Stimulated activated CD4-positive, alpha-beta T cell treated with anti-CD3 and anti-CD28 coated beads, Interleukin-15, amount 100 ng/mL, for 24 hours (primary cell): ENCODE measurements at places on chromosomes 5 and 9.

GRCh38 chr9:110777196-110777875 is 108.7 kb downstream of the MUSK start:
- no peak for DNase-seq

- no peak for DNase-seq
Observed at GRCh38 chr9:20002011-20002410, 213.2 kb upstream of the SLC24A2 start.

- no peak for DNase-seq
Observed at GRCh38 chr9:82720515-82720914, 342.4 kb downstream of the RASEF start.

DNA sequence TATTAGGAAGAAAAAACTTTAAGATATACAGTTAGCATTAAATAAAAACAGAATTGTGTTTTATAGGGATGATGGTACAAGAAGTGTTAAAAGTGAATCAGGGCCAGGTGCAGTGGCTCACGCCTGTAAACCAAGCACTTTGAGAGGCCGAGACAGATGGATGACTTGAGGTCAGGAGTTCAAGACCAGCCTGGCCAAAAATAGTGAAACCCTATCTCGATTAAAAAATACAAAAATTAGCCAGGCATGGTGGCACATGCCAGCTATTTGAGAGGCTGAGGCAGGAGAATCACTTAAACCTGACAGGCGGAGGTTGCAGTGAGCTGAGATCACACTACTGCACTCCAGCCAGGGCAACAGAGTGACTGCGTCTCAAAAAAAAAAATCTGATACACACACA is 282.9 kb upstream of the ATP10B start:
- no peak for DNase-seq

- DNase-seq, result no peak
Observed at GRCh38 chr9:116267021-116267420, 113.4 kb downstream of the PAPPA start.

- DNase-seq, result no peak
Observed at GRCh38 chr5:168366116-168366515, 74.7 kb downstream of the WWC1 start.

- DNase-seq, result no peak
Observed at GRCh38 chr5:128466554-128466953, 71.5 kb downstream of the FBN2 start.

- DNase-seq, result no peak
Observed at GRCh38 chr9:75013735-75014134, 14.4 kb downstream of the CARNMT1 start.

- DNase-seq, result no peak
Observed at GRCh38 chr5:25405850-25406249, 761.1 kb upstream of the CDH10 start.

DNA sequence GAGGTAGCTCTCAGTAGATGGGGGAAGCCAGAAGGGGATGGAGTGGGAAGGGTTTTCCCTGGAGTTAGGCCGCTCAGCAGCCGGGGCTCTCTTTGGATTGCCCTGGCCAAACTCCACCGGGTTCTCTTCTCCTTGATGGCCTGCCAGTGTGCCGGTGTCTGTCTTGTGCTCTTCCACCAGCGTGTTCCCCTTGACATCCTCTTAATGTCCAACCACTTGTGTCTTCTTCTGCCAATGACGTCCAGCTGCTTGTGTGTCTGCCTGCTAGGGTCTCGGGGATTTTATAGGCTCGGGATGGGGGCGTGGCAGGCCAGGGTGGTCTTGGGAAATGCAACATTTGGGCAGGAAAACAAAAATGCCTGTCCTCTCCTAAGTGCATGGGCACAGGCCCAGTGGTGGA is 313.1 kb upstream of the PUM3 start:
- no peak for DNase-seq

DNA sequence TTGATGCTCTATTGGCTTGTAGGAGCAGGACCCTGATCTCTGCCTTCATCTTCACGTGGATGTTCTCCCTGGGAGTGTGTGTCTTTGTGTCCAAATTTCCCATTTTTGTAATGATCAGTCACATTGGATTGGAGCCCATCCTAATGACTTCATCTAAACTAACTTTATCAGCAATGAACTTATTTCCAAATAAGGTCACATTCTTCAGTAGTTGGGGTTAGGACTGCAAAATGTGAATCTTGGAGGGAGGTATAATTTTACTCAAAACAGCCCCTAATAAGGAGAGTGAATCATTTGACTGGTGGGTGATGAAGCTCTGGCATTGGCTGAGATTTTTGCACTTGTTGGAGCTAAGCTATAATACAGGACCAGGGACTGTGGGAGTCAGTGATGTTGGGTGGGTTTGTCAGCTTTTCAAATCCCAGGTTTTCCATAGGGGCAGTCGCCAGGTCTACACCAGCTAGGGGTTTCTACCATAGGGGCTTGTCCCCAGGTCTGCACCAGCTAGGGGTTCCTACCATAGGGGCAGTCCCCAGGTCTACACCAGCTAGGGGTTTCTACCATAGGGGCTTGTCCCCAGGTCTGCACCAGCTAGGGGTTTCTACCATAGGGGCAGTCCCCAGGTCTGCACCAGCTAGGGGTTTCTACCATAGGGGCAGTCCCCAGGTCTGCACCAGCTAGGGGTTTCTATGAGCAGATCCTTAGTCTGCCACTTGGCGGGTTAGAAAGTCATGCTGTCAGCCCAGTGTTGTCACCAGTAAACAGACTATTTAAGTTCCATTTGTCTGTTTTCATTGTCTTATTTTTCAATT is 382.6 kb upstream of the DAP start:
- DNase-seq, result peak; percentile 77

GRCh38 chr9:69253057-69253456 is 72.0 kb upstream of the ENTREP1 start:
- no peak for DNase-seq

DNA sequence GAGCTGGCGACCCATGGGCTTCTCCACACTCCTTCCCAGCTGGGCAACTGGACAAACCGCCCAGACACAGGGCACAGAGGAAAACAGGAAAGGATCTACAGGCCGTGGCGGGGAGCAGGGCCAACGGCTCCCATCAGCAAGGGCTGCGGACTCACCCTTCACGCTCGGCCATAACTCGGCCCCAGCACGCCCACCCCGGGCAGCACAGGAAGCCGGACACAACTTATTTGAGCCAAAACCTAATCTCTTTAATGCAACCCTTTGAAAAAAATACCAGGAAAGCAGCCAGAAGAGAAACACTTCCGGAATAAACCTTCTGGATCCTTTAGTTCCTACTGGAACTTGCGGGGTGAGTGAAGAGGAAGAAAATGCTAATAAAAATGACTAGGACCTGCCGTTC is 59.9 kb downstream of the VAV2 start:
- no peak for DNase-seq

DNA sequence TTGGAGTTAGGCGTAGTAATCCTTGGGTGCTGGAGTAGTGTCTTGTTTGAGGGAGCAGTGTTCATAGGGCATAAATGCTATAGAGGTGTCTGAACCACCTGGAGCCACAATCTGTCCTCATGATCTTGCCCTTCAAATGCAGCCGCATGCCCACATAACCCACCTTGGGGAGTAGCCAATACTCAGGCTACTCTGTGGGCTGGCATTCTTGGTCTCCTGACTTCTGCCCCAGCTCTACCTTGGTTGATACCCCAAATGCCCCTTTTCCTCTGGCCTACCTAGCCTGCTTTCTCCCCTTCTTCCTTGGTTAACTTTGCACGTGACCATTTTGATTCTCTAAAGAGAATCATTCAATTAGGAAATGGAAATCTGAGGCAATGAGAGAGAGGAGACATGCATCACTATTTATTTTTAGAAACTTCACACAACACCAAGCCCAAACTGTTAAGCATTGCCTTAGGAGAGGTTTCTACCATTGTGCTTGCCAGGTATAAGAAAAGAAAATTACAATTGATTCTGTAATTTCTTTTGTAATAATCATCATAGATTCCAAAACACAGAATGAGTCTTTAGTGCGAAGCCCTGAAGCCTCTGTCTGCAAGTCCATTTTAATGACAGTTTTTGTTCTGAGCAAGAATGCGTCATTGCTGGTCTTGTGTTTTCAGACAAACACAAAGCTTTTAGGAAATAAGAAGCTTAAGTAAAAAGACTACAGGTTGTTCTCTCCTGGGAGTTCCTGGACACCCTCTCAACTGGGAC is 135.2 kb downstream of the C9orf152 start:
- DNase-seq, result no peak

GRCh38 chr5:9338796-9339195 is 207.1 kb downstream of the SEMA5A start:
- DNase-seq, result no peak

- DNase-seq, result no peak
Observed at GRCh38 chr5:97478483-97478882, 295.4 kb upstream of the RIOK2 start.

- DNase-seq, result no peak
Observed at GRCh38 chr5:170508660-170509347, 5.0 kb downstream of the KCNIP1 start.

GRCh38 chr5:103358305-103358995 is 99.9 kb downstream of the MACIR start:
- no peak for DNase-seq

DNA sequence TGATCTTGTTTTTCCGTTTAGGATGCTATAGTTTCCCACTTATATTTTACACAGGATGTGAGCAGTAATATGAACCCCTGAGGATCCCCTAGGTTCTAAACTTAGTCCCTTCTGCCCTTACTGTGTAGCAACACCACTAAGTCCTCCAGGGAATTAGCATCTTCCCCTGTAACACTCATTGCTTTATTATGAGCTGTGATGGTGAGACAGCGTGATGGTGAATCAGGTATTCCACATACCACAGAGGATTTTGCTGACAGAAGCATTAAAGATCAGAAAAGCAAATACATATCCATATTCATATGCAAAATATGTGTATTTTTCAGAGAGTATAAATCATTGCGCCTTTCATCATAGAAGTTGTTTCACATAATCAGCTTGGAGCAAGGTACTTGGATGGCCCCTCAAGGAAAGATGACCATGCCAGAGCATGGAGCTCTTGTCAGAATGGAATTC is 317.0 kb downstream of the ICE1 start:
- DNase-seq, result no peak

GRCh38 chr9:35277628-35278359 is 116.0 kb downstream of the UNC13B start:
- DNase-seq, result no peak

DNA sequence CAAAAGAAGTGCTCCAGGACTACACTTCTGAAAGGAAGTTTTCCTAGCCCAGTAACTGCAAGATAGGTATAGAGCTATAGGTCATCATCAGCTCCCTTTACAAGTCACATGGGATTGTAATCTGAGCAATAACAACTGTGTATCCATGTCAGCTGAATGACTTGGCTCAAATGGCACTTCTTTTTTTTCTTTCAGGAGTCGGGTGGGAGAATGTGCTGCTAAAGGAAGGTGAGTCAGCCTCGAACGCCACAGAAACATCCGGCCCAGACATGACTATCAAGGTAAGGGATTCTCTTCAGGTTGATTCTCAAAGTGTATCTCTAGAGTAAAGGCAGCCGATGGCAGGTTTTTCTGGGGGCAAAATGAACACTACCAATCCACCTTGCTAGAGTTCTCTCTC is 192.2 kb downstream of the C9orf152 start:
- DNase-seq, result peak; percentile 24

- DNase-seq, result no peak
Observed at GRCh38 chr5:10364186-10364689, 10.7 kb downstream of the MARCHF6 start.

DNA sequence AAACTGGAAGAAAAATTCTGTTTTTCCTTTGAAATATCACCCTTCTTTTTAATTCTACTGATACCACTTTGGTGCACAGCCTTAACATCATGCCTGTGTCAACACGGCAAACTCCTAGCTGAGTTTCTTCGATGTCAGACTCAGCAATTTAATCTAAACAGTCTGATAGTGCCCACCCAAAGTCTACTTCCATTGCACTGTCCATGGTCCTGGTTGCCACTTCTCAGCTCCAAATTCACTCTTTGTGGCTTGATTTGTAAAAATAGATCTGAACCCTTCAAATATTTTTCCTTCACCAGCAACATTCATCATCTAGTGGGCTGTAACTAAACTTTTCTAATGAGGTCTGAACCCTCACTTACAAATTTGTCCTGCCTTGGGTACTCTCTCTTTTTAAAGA is 107.8 kb downstream of the NUDT12 start:
- DNase-seq, result no peak

DNA sequence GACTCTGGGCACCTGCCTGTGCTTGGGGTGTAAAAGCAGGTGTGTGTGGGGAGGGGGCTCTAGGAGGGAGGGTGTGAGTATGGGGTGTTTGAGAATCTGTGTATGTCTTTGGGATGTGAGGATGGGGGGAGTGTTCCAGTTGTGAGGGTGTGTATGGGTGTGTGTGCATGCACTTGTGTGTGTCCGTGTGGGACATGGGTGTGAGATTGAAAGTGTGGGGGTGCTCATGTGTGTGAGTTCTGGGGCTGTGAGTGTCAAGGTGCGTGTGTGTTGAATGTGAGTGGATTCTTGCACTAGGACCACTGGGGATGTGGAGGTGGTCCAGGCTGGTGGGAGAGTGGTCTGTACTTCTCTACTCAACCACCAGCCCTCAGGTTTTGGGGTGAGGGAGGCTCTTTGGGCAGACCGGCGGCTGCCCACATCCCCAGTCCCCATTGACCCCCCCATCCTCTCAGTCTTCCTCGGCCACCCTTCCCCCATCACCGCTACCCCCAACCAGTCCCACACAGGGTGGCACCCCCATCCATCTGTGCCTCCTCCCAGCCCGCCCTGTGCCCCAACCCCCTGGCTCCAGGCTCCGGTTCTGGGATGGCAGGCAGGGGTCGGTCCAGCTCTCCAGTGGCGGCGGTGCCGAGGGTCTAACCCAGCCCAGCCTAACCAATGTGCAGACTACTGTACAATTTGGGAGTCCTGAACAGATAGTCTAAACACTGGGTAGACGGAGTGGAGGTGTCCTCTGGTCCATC is 31.5 kb downstream of the GOLGA2 start:
- DNase-seq, result no peak

DNA sequence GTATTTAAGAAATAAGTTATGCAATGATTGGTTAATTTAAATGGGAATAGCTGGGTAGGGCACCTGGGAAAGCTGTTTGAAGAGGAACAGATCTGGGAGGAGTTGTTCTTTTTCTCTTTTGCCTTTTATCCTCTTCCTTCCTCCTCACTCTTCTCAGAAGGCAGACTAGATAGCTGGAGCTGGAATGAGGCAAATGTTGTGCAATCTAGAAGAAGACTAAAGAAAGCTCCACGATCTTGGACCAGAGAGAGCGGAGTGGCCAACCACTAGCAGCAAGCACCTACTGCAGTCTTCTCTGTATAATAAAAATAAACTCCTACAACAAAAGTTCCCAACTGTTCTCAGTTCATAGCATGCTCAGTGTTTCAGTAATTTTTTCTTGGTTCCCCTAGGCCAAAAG is 19.3 kb downstream of the GLIS3 start:
- no peak for DNase-seq
